Effector memory CD8-positive, alpha-beta T cell (primary cell): ENCODE measurements at places on chromosomes 2 and 18.

DNA sequence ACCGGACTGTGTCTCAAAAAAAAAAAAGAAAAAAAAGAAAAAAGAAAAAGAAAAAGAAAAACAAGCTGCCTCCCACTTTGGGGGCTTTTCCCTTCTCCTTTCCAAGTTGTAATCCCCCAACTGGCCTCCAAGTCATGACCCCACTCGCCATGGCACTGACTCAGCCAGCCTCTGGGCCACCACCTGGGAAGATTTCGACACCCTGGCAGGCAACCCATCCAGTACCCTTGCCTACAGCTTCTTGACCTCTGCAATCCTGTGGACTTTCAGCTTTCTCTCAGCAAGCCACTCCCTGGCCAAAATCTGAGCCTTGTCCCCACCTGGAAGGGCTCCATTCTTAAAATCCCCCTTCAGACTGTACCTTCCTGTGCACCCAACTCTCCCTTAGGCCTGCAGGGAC, 22.3 kb upstream of the FOSL2 start:
- DNase-seq: no peak

DNA sequence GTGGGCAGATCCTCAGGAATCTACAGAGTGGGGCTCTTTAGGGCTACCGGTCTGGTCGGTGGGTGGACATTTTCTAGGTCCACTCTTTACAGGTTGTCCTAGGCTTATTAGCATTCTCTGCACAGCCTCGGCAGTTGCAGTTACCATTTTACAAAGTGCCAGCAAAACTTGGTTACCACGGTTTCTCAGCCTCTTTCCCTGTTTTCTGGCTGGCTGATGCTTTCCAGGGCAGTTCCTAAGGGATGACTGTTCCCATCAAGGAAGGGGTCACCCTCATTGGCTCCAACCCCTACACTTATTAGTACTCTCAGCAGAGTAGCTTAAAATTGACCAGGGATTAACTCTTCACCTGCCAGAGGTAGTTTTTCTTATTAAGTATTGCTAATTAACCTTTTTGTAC, 2.0 kb upstream of the AQP4 start:
- no peak for DNase-seq

DNA sequence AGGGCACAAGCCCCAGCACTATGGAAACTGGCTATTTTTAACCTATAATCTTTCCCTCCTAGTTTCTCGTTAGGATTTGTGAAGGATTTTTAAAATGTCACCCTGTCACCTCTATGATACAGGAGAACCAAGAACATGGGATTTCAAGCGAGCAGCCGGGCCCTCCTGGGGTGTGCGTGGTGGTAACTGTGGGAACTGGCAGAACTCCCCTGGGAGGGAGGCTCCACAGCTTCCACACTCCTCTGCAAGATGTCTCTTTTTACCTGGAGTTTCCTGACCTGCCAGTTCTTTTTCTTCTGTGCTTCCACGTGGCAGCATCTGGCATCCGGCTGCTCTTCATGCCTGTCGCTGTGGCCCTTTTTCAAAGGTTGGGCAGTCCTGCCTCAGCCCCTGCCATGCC, 386.3 kb upstream of the MYT1L start:
- no peak for DNase-seq

DNA sequence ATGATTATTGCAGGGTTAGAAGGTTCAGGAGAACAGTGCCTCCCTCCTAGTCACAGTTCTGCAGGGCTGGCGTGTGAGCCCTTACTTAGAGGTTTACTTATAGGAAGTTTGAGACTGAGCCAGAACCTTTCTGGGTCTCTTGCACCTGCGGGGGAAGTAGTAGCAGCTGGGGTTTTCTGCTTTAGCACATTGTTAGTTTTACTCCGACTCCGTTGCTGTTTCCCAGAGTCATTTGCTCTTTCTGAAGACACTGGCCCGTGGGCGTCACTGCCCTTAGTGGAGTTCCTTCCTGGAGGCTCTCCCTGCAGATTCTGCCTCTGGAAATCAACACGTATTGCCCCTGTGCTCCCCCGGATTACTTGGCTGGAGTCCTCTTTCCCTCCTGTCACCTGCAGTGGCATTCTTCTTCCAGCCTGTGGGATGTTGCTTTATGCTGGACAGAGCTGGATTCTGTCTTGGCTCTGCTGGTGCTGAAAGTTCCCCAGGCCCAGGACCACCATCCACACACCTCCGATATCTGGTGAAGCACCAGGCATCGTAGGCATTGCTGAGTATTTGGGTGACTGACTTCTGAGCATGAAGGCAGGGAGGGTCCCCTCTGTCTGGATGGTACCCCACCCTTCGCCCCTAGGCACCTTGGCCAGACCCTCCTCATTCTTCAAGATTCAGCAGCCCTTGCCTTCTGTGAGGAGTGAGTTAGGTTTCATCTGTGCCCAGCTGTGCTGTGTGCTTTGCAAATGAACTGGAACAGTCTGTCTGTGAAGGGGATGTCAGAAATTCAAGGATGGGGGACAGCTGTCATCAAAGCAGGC, 51.7 kb downstream of the AGAP1 start:
- DNase-seq: no peak

DNA sequence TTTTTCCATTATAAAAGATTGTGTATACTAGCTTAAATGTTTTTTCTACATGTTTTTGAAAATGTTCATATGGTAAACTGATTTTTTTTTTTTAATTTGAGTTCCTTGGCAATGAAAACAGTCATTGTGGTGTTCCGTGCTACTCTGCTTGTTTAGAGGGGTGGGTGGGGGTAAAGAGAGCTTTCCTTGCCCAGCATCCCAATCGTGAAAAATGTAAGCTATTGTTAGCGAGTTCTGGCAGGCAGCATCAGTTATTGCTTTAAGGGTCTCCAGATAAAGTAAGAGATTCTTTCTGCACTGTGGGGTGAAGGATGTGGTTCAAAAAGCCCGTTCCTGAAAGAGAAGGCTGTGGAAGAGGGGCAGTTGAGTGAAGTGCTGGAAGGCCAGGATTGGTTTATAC, 118.4 kb downstream of the TANC1 start:
- DNase-seq: no peak

GRCh38 chr2:71757351-71757750, 304.0 kb downstream of the DYSF start:
- no peak for DNase-seq

GRCh38 chr2:10234409-10235094, 68.2 kb upstream of the HPCAL1 start:
- no peak for DNase-seq

- no peak for DNase-seq
These were observed 13.4 kb downstream of the PPP1R1C start for GRCh38 chr2:181998891-181999654.

- no peak for DNase-seq
These were observed 619 bp downstream of the GALM start for GRCh38 chr2:38666556-38666910.

- DNase-seq: no peak
These were observed 64.5 kb upstream of the NPAS2 start for GRCh38 chr2:100755441-100755840.

DNA sequence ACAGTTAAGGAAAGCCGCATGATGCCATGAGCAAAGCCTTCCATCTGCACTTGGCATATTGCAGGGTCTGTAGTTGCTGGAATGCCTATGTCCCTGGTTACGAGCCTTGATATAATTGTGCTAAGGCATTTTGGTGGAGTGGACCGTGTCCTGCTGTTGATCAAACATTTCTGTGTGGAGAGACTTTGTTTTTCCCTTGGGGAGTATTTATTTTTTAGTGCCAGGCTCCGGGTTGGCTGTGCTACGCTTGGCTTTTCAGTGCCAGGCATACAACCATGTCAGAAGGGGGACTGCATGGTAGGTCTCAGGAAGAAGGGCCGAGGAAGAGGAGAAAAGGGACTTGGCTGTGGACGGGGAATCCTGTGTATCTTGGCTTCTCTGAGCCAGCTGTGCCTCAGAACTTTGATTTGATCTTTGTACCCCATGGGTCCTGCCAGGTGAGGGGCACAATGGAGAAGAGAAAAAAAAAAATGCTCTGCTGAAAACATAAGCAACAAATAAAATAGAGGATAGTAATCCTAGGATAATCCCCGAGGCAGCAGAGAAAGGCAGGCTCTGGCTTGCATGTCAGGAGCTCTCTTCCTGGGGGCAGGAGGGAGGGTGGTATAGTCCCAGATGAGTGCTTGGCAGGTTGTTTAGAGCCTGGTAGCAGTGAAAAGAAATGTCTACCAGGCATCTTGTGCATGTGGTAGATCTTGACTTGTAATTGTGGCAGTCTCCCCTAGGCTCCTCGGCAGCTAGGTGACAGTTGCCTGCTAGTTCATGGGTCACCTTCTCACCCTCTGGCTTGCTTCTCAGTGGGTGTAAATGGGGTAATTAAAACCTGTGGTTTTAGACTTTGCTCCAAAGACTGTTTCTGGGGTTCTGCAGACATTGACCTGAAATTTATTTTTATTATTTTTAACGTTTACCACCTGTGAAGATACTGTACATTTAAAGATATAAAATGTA, 233.0 kb downstream of the NEDD4L start:
- DNase-seq: no peak

GRCh38 chr18:23703057-23703986, 14.1 kb downstream of the LAMA3 start:
- peak; percentile 15 for DNase-seq
